A673 (cell line): ENCODE measurements at places on chromosomes 7 and 10. TPM values are rescaled to one million over a fixed set of nuclear protein-coding genes. Genes with fewer than 3 reads are reported as not detected.
A peak's percentile ranks its signal among the peaks of the same experiment; 100 is the strongest.

SPDYE5 gene
- total RNA-seq, result not detected in 2 replicates

ATXN7L1 gene
- total RNA-seq, result 29.9 and 32.8 TPM in 2 replicates

MEIG1 gene
- 1.4 TPM in 1 of 2 replicates, not detected in the other for total RNA-seq

DNA sequence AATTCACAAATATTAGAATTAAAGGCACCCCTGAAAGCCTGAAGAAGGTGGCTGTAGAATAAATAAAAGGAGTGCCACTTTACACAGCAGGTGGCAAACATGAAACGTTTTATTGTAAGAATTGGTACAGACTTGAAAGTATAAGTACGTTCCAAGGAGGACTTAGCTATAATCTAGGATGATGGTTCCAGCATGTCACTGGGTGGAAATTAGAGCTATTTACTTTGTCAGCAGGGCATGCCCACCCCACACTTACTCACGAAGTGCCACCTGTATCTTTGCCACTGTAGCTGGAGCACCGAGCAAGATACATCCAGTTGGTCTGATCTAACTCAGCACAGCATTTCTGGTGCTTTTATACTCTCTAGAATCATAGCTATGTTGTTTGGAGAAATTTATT is 97.8 kb downstream of the GRM8 start:
- DNase-seq, result no peak

GRCh38 chr7:108235451-108236061 is 105.4 kb upstream of the LAMB4 start:
- DNase-seq, result peak; percentile 43

DNA sequence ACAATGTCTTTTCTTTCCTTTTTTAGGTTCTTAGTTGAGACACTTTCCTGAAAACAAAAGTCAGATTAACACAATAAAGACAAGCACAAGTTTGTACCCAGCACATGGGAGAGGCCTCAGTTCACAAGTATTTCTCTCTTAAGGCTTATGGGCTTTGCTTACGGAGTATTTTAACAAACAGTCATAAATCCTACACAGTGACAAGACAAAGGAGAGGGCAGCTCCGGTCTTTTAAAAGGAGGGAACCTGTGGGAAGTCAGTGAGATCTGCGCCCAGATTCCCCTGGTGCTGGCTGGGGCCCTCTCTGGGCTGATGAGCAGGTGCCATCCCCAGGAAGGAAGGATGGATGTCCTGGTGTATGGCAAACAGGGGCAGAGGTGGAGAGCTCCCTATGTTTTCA is 398.6 kb downstream of the ACTR3B start:
- no peak for DNase-seq

DNA sequence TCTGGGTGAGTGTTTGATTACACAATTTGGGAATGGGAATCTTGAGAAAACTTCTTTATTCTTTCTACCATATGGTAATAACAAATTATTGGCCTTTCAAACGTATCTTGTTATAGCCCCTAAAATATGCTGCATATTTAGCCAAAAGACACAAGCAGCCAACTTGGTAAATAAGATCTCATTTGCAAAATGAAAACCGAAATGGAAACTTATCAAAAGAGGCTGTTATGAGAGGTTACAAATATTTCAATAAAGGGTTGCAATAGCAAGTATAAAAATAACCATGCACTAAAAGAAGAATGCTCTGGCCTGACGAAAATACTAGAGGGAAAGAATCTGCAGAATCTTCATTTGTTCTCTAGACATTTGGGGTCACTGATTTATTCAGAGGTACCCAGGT is 259.5 kb upstream of the LRRN3 start:
- DNase-seq, result no peak

DNA sequence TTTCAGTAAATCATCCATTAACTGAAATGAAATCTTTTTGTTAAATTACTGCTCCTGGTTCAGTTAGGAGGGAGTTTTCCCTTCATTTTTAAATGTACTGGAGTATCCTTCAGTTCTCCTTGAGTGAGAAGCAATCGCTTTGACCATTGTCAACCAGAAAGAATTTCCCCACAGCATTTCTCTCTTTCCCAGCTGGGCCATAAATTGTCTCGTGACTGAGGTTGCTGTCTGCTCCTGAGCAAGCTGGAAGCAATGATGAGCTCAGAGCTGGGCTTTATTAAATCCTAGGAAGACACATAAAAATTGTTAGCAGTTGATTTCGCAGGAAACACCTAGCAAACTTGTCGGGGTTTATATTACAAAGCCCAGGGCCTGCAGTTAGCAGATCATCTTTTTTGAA is 102.0 kb upstream of the INSYN2A start:
- DNase-seq, result no peak

GRCh38 chr10:62818426-62819011 is 2.4 kb upstream of the EGR2 start:
- peak; percentile 44 for DNase-seq

- DNase-seq, result no peak
These were observed 43.5 kb downstream of the TMEM270 start for GRCh38 chr7:73904219-73905137.

GRCh38 chr7:67391168-67391567 is 394.5 kb downstream of the TYW1 start:
- DNase-seq, result no peak

DNA sequence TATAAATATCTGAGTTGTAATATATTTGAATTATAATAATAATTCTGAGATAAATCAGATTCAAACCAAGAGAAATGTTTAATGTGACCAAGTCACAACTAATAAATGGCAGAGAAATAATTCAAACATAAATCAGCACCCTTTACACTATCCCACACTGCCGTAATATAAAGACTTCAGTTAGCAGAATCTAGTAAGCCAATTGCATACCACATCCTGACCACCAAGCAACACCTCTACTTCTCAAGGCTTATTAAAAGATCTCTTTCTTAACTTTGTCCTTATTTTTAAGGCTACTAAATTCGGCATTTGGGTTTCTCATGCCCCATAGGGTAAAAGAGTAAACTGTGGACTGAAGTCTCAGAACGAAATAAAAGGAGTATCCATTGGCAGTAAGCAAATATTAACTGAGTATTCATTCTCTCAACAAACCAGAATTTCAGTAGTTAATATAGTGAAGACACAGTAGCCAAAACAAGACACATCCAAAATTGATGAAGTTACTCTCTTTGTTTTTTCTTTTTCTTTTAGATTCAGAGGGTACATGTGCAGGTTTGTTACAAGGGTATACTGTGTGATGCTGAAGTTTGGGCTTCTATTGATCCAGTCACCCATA is 14.8 kb downstream of the ACBD5 start:
- DNase-seq, result no peak
